Daoy (cell line): ENCODE measurements at places on chromosomes 6 and 20. TPM values are rescaled to one million over a fixed set of nuclear protein-coding genes. Genes with fewer than 3 reads are reported as not detected.

GRCh38 chr6:24802271-24803059 lies 3.7 kb upstream of the ARMH2 start:
- DNase-seq: no peak

The TLDC2 gene
- not detected in 2 replicates for total RNA-seq

- no peak for DNase-seq
Measured at GRCh38 chr20:51705400-51705799, 62.8 kb downstream of the ATP9A start.

The EMILIN3 gene
- total RNA-seq: 0.23 TPM in 1 of 2 replicates, not detected in the other

DNA sequence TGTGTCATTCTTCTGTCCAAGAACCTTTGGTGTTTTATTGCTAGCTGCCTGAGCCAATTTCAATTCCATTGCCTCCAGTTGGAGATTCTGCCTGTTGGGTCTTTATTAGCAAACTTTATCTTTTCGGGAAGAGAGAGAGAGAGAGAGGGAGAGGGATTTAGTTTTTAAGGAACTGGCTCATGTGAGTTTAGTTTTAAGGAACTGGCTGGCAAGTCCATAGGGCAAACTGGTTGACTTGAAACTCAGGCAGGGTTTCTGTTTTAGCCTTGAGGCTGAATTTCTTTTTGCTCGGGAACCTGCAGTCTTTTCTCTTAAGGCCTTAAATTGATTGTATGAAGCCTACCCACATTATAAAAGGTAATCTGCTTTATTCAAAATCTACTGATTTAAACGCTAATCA lies 23.0 kb downstream of the BCKDHB start:
- no peak for DNase-seq

DNA sequence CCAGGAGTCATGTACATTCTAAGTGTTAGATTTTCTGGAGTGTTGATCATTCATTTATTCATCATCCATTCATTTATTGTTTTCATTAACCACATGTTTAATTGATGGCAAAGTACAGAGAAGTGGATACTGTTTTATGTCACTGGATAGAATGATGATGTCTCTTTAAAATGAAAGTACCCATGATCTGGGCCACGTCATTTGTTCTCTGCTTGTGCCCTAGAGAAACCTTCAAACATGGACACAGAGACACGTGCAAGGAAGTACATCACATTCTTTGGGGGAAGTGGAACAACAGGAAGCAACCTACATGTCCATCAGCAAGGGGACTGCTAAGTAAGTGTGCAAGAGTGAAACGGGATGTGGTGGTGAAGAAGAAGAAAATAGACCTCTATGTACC lies 75.8 kb upstream of the TSHZ2 start:
- DNase-seq: no peak

The RAD21L1 gene
- total RNA-seq: 0.63 and 0.86 TPM in 2 replicates

DNA sequence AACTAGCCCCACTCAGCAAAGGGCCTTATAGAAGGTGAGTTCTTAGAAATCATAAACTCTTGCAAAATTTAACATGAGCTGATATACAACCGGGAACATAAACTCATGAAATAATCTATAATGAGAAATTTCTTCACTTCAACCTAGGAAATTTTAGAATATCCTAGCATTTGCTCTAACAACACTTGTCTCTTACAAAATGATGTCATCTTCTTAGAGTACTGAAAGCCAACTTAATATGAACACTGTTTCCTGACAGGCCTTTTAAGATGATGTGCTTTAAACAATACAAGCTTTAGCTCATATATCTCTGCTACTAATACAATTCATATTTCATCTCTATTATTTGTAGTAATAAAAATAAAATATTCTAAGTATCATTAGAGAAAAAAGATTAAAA lies 932 bp downstream of the PACRG start:
- DNase-seq: no peak

DNA sequence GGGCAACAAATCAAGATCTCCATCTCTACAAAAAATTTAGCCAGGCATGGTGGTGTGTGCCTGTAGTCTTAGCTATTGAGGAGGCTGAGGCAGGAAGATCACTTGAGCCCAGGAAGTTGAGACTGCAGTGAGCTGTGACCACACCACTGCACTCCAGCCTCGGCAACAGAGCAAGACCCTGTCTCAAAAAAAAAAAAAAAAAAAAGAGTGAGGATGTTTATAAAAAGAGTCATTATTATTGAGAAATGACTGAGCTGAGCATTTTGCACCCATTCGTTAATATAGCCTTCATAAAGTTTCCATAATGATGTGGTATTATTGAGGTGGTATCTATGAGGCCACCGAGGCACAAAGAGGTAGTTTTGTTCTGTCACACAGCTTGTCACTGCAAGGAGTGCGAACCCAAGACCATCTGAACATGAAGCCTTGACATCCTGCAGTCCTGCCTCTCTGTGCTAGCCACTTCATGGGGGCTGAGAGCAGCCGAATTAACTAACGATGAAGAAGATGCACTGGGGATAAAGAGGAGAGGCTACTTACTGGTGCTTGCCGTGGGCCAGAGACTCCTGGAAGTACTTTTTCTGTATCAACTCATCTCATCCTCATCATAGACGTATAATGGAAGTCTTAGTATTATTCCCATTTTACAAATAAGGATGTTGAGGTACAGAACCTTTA lies 175.5 kb downstream of the BCAS1 start:
- DNase-seq: no peak

GRCh38 chr20:31593221-31594001 lies 11.7 kb upstream of the ID1 start:
- peak; percentile 98 for DNase-seq

The ALDH8A1 gene
- total RNA-seq: not detected in 2 replicates
